Lung (tissue), 17 donors: ENCODE measurements at places on chromosomes 11 and 22. TPM values are rescaled to one million over a fixed set of nuclear protein-coding genes. Genes with fewer than 3 reads are reported as not detected.

Gene NLRP14
- total RNA-seq: 0.15 TPM

Gene GAS2
- 9.8 TPM for total RNA-seq

Gene PATE2
- not detected for total RNA-seq

Gene SCGB2A2
- total RNA-seq: not detected

Gene FAM111A
- 34.1 TPM for total RNA-seq

Gene PGA5
- total RNA-seq: 0.55 TPM

Gene OR5A1
- total RNA-seq: not detected

Gene OR10D3
- total RNA-seq: not detected

Gene TMA7B
- total RNA-seq: 0.31 TPM

Gene OR8U1
- not detected for total RNA-seq

Gene APOBEC3A
- total RNA-seq: 12.0 TPM

Gene ELFN2
- 1.5 TPM for total RNA-seq

Gene KCNK4
- total RNA-seq: not detected

Gene MPZL3
- 12.4 TPM for total RNA-seq

DNA sequence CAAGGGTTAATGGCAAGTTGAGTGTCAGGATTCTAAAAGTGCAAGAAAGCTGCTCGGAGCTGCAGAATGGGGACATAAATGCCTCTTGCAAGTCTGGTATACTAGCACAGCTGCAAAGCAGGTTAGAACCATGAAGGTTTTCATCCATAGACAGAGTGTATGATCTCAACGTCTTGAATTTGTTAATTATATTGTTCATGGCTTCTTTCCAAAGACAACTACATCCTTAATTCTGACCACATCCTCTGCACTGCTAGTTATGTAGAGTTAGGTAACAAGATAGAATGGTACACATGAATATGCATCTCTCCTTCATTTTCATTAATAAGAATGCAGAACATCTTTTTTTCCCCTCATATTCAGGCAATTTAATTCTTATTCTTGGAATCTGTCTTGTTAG lies 34.2 kb downstream of the EXPH5 start:
- DNase-seq: no peak

- DNase-seq: peak; percentile 63
Measured at GRCh38 chr11:6022956-6023355, 7.6 kb downstream of the OR56A1 start.

DNA sequence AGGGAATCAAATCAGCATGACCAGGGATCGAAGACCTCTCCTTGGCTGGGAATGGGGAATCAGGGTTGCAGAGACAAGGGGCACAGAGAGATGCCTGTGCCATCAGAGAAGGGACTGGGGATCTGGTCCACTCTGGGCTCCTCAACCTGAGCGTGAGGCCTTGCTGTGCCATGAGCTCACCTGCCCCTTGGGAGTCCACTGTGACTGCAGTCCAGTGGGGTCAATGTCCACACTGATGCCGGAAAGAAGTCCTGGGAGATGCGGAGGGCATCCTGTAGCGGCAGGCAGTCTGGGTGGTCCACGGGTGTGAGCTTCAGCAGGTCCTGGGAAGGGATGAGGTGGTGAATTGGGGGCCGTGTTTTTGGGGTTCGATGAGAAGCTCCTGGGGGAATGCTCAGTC lies 7.3 kb upstream of the RGL4 start:
- DNase-seq: no peak

GRCh38 chr11:8262552-8263108 lies 1.0 kb downstream of the LMO1 start:
- DNase-seq: peak; percentile 62

GRCh38 chr11:116786326-116786725 lies 1.5 kb downstream of the ZPR1 start:
- no peak for DNase-seq

- DNase-seq: no peak
Measured at GRCh38 chr11:112000703-112001102, 24.5 kb upstream of the DLAT start.

DNA sequence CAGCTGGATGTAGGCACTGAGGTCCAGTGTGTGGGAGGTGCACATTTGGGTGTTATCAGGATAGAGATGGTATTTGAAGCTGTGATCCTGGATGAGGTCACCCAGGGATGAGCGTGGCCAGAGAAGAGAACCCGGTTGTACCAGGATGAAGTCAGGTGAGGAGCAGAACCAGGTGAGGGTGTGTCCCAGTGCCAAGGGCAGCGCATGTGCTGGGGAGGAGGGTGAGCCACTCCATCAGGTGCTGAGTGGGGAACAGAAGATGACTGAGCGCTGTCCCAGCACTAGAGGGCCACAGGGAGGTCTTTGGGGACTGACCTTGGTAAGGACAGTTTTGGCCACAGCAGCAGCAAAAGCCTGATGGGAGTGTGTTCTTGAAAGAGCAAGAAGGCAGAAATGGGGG lies 2.7 kb downstream of the ARL2 start:
- DNase-seq: no peak

DNA sequence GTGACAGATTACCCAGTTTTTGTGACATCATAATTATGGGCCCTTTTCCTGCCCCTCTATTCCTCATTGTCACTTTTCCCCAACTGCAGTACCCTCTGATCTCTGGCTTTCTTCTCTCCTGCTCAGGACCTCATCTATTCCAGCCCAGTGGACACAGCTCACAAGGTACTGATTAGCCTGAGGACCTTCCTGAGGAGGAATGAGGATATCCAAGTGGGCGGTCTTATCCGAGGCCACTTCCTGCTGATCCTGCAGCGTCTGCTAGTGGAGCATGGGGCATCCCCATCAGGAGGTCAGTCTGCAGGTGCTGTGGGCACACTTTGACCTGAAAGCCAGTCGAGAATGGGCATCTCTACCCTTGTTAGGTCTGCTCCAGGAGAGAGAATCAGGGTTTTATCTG lies 24.5 kb upstream of the CCDC134 start:
- no peak for DNase-seq

DNA sequence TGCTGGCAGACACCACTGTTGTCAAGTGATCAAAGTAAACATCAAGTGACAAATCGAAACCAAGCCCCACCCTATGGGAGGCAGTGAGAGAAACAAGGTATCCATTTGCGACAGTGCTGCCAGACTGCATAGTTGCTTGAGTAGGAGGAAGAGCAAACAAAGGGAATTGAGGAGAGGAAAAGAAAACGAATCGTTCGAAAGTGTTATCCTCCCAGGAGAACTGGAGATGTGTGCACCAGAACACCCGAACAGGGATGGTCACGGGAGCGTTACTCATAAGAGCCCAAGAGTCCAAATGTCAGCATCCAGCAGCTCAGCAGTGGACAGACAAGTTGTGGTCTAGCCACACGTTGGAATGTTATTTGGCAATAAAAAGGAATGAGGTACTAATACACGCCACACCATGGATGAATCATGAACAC lies 58.4 kb upstream of the NUP50 start:
- DNase-seq: no peak

GRCh38 chr11:125423247-125423849 lies 72.7 kb downstream of the FEZ1 start:
- DNase-seq: no peak

DNA sequence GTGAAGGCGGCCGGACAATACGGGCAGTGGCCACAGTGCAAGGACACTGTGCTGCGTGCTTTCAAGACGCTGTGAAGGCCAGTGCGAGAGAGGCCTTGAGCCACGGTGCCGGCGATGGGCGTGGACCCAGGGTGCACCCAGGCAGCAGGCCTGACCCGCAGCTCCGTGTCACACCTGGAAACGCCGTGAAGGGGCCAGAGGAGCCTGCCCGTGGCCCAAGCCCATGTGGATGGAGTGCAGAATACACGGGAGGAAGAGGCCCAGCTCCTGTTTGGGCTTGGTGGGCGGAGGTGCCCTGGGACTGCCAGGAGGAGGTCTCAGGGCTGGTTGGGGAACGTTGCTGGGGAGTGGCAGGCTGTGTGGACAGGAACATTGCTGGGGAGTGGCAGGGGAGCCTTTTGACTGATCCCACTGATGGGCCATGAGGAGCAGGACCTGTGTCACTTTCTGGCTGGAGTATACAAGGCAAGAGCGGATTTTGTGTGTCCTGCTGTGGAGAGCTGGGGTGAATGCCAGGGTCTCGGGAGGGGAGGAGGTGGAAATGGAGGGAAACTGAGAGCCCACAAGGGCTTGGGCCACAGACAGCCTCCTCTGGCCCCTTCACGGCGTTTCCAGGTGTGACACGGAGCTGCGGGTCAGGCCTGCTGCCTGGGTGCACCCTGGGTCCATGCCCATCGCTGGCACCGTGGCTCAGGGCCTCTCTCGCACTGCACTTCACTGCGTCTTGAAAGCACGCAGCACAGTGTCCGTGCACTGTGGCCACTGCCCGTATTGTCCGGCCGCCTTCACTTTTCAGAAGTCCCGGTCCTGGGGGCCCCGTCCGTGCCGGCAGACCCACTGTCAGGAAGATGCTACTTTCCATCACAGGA lies 925.4 kb downstream of the BRD1 start:
- no peak for DNase-seq

GRCh38 chr11:78390809-78391208 lies 26.8 kb downstream of the GAB2 start:
- DNase-seq: no peak

GRCh38 chr11:121469910-121470309 lies 17.1 kb upstream of the SORL1-AS1 start:
- DNase-seq: no peak

DNA sequence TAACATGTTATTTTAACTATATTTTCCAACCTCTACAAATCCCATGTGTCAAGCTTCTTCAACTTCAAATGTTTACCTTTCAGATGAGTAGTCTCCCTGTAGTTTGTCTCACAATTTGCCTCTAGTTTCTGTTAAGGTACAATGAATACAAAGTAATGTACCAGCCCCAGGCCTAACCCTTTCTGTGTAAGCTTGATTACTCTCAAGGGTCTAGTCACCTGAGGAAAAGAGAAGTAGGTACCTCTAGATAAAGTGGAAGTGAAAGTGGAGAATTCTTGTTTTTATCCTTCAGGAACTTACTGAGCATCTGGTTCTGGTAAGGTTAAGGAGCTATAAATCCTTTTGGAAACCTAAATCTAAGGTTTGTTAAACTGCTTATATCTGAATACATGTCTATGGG lies at the start of gene OR51A7:
Gene OR51A7, plus strand, starts transcription at position 300 of the 400 bp plus-strand sequence. CDS start 3,587 bp downstream, outside the sequence.
- DNase-seq: no peak

GRCh38 chr11:68372114-68372513 lies 59.7 kb downstream of the LRP5 start:
- no peak for DNase-seq

DNA sequence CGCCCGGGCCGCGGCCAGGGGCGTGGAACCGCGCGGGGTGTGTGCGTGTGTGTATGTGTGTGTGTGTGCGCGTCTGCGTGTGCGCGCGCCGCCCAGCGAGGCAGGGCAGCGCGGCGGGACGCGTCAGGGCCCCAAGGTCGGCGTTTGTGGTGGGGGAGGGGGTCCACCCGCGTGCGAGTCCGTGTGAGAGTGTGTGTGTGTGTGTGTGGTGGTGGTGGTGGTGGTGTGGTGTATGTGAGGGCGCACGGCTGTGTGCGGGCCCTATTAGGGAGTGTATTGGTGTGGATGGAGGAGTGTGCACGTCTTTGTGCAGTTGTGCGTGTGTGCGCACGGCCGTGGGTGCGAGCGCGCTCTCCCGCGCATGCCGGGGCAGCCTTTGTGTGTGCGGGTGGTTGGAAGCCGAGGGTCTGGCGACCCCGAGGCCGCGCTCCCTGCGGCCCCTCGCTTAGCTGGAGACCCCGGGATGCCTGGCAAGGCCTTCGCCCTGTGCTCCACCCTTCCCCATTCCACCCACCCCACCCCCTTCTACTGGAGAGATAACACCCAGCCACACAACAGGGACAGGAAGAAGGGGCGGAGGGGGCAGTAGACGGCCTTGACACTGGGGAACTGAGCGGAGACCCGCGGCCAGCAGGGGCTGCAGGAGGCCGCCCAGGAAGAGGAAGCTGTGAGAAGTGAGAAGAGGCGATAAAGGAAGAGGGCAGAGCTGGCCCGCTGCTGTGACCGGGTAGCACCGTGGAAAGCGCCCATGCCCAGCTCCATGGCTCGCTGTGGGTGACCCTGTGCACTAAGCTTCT lies 528 bp upstream of the ARRB1 start:
- peak; percentile 76 for DNase-seq

DNA sequence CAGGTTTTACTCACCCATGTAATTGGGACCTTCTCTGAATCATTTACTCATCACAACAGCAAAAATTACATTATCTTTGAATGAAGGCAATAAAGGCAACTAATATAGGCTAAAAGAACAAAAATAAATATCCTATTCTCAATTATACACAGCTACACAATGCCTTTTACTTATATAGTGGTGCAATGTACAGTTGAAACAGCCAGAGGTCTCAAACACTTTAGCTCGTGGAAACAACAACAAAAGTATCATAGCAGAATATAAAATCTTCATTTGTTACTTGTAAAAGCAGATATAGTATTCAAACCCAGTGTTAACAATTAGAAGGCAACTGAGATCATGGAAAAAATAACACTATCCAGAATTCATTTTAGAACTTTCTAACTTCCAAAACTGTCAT lies 20.6 kb upstream of the CCDC34 start:
- no peak for DNase-seq

GRCh38 chr11:111452146-111452545 lies 60.0 kb downstream of the BTG4 start:
- no peak for DNase-seq

DNA sequence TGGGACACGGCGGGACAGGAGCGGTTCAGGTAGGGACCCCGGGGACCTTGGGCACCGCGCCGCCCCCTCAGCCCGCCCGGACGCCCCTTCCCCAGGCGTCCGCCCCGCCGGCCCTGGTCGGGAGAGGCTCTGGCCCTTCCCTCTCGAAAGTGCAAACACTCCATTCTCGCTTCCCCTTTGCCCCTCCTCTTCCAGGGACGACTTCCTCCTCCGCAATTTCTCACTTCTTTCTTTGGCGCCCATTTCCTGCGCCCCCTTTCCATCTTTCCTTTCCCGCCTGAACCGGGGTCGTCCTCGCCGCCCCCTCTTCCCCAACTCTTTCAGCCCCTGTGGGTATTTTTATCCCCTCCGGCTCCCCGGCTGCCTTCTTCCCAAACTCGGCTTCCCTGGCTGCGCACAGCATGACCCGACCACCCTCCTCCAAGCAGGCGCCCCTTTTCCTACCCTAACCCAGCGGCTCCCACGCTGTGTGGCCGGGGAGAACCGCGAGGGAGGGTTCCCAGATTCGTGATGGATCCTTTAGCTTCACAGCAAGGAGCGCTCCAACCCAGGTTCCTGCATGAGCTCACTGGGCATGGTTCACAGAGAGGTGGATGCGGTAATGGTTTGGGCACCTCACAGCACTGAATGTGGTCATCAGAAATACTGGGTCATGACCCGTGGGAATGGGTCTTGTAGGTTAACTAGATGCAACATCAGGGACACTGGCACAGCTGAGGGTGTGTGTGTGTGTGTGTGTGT lies 689 bp downstream of the RAB39A start:
- DNase-seq: peak; percentile 26

DNA sequence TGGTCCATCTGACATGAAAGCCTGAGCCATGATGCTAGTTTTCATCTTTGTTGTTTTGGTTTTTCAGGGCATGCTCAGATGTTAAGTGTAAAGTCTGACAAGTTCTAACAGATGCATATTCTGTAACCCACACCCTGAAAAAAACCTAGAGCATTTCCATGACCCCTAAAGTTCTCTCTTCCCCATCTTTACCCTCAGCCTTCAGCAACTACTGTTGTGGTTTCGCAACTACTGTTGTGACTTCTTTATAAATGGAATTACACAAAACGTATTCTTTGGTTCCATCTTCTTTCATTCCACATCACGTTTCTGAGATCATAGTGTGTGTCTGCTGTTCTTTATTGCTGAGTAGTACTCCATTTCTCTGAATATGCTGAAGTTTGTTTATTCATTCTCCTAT lies 65.1 kb upstream of the LDLRAD3 start:
- no peak for DNase-seq
